CD4-positive, alpha-beta T cell treated with Interleukin-4 for 1 hour (primary cell): ENCODE measurements at places on chromosomes 5 and 9.

- no peak for DNase-seq
Measured at GRCh38 chr9:110109333-110110092, 98.4 kb downstream of the C9orf152 start.

DNA sequence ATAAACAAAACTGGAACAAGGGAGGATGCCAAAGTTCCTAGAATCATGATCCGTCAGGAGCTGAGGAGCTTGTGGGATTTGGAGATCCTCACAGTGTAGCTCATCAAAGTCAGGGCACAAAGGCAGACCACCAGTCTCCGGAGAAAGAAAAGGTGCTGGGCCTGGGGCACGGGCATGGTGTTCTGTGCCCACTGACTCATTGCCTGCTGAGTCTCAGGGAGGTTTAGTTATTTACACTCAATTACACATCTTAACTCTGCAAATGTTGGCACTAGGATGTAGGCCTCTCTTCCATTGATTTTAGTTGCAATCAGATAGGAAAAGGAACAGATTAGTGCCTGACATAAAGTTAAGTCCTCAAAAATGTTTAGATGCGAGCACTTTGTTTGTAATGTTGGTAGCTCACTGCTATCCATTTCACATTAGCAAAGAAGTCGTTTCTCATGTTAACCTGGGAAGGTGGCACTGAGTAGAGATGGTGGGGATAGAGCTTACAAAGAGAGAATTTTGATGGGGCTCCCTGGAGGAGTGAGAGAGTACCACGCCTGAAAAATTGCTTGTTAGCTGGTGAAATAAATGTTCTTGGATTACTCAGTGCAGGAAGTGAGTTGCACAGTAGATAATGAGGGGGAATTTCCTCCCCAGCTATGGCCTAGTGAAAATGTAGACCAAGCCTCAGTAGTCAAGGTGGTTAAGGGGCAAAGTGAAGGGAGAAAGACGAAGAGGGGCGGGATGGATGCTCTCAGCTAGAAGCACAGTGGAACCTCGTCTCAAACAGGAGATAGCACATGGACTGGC is 109.5 kb upstream of the CD180 start:
- no peak for DNase-seq

GRCh38 chr9:133855802-133856521 is 117.8 kb upstream of the SARDH start:
- DNase-seq, result peak; percentile 18

DNA sequence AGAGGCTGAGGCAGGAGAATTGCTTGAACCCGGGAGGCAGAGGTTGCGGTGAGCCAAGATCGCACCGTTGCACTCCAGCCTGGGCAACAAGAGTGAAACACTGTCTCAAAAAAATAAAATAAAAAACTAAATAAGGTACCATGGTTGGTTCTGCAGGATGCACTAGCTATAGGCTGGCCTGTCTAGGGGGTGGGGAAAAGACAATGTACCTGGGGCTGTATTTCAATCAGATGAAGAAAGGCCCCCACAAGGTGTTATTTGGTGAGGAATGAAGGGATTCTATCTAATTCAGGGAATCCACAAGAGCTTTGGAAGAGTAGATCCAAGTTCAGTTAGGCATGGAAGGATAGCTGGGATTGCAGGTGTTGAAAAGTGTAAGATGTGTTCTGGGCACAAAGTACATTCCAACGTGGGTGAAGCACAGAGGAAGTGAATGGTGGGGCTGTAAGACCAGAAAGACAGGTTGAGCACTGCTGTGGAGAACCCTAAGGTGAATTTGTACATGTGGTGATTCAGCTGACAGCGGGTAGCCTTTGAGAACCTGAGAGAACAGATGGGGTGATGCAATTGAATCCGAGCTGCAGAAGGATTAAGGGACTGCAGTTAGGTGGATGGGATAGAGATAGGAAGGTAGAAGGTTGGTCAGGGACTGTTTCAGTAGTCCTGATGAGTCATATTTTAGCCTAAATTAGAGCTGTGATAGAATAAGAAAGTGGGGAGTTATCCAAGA is 71.8 kb downstream of the CAST start:
- DNase-seq, result no peak

GRCh38 chr9:19231126-19231903 is 822 bp downstream of the DENND4C start:
- no peak for DNase-seq

- no peak for DNase-seq
Measured at GRCh38 chr9:21294364-21294774, 10.7 kb downstream of the IFNA5 start.

DNA sequence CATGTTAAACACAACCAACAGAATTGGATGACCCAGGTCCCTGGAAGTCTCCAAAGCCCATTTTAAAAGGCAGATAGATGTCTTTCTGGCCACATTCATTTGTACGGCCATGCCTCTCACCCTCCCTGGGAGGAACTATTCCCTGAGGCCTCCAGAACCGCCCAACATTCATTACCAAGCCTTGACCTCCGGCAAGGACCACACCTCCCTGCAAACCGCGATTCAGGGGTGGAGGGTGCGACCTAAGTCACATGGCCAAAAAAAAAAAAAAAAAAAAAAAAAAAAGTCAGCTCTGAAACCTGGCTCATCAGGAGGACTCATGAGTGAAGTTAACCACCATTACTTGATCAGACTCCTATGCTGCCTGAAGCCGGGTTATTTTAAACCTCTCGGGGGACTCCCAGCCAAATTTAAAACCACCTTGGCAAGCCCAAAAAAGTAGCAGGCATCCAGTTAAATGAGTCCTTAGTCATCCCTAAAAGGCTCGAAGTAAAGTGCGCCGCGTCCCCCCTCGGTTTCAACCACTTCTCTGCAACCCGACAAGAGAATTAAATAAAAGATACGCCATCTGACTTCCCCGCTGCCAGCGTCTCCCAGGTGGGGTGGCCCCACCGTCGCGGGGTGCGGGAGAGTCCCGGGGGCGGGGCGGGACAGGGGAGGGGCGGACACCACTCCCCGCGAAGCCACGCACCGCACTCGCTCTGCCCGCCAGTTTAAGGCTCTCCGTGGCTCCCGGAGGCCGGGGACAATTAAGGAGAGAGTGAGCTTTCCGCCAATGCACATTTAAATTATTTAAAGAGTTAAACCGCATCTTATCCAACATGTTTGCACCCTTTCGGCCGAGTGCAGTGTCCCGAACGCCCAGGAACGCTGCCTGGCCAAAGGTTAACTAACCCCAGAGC is 2.3 kb downstream of the KLF9 start:
- peak; percentile 77 for DNase-seq

DNA sequence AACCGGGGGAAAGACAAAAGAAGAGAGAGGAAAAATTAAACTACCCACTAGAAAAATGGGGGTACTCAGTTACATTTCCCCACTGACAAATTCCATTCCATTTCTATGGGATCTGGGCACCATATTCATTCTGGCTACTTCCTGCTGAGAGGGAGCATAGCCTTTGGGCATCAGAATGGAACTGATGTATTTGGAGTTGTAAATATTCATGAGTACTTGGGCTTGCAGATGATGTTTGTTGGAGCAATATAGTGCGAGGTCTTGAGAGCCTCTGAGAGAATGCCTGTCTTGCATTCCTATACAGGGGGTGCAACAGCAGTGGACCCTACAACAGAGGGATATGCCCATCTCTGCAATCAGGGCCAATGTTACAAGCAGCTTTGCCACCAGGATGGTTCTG is 16.7 kb downstream of the GMCL2 start:
- no peak for DNase-seq

- no peak for DNase-seq
Measured at GRCh38 chr5:113038714-113039113, 62.1 kb downstream of the DCP2 start.

GRCh38 chr5:6819521-6819920 is 106.3 kb downstream of the TENT4A start:
- DNase-seq, result no peak

- DNase-seq, result no peak
Measured at GRCh38 chr9:127664678-127665507, 41.9 kb upstream of the CFAP157 start.

GRCh38 chr5:91059409-91059808 is 323.7 kb downstream of the ARRDC3 start:
- DNase-seq, result no peak

- DNase-seq, result no peak
Measured at GRCh38 chr9:136028760-136029470, 66.2 kb downstream of the NACC2 start.

DNA sequence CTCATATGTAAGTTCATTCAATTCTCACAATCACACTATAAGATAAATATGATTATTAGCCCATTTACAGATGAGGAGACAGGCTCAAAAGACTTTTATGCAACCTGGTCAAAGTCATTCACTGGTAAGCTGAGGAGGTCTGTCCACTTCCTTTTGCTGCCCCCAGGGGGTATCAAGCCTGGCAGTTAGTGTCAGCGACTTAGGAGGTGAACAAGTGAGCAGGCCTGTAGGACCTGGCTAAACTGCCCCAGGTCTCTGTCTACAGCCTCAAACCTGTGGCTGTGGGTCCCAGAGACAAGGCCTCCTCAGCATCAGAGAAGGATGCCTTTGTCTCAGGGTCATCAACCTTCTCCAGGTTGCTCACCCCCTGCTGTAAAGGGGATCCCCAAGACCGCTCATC is 10.4 kb downstream of the TGFBI start:
- no peak for DNase-seq

DNA sequence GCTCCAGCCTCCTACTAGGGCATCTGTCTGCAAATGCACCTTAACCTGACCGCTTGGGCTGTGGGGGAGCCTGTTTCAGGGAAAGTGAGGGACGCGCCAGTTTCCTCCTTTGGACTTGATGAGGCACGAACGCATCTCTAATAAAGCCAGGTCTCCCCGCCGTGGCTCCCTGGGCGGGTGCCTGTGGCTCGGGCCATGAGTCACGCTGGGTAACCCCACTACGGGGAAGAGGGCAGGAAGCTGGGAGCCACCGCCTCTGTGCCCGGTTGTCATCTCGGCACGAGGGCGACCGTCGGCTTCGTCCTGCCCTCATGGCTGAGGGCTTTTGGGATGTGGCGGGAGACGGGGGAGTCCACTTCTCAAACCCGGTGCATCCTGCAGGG is 12.1 kb downstream of the NOTCH1 start:
- DNase-seq, result peak; percentile 68
